Epithelial cell of umbilical artery (primary cell): ENCODE measurements at places on chromosomes 3 and 15. TPM values are rescaled to one million over a fixed set of nuclear protein-coding genes. Genes with fewer than 3 reads are reported as not detected.

Gene CNTN3
- 1.5 and 2.6 TPM in 2 replicates for total RNA-seq

Gene TXNRD3
- total RNA-seq = 7.3 and 8.4 TPM in 2 replicates

Gene LARP6
- total RNA-seq = 14.4 and 16.9 TPM in 2 replicates

Gene CYP8B1
- total RNA-seq = not detected in 2 replicates

Gene LRRC2
- 0.15 TPM in 1 of 2 replicates, not detected in the other for total RNA-seq

Gene CNBP
- total RNA-seq = 298 and 320 TPM in 2 replicates

Gene GPD1L
- total RNA-seq = 15.3 and 31.8 TPM in 2 replicates

Gene KLHL40
- not detected in 2 replicates for total RNA-seq

Gene CFAP100
- not detected in 2 replicates for total RNA-seq

Gene AMT
- total RNA-seq = 0.32 and 0.91 TPM in 2 replicates

Gene AMOTL2
- total RNA-seq = 79.0 and 119 TPM in 2 replicates

Gene C3orf49
- not detected in 2 replicates for total RNA-seq

Gene GOLGA8R
- 0.97 and 1.4 TPM in 2 replicates for total RNA-seq

Gene OPA1
- 59.9 and 82.2 TPM in 2 replicates for total RNA-seq

Gene PRRT3
- total RNA-seq = 0.97 and 1.1 TPM in 2 replicates

Gene SEMA3G
- 39.5 and 61.1 TPM in 2 replicates for total RNA-seq

Gene TPRG1
- under 0.01 and 0.91 TPM in 2 replicates for total RNA-seq

Gene CCDC13
- total RNA-seq = 1.3 TPM in 1 of 2 replicates, not detected in the other

Gene MAGI1
- 31.0 and 32.2 TPM in 2 replicates for total RNA-seq

Gene MEIS2
- total RNA-seq = 17.9 and 40.0 TPM in 2 replicates

Gene CKMT1A
- total RNA-seq = not detected in 2 replicates

Gene TMEM207
- not detected in 2 replicates for total RNA-seq

Gene USP13
- total RNA-seq = 7.1 and 7.8 TPM in 2 replicates

Gene FMN1
- under 0.01 and 0.15 TPM in 2 replicates for total RNA-seq

Gene CHST13
- not detected in 2 replicates for total RNA-seq

Gene GADL1
- total RNA-seq = 0.32 TPM in 1 of 2 replicates, not detected in the other

Gene GOLGA8H
- total RNA-seq = 0.97 and 2.3 TPM in 2 replicates

Gene SLC49A4
- total RNA-seq = 13.3 and 18.8 TPM in 2 replicates

Gene MAN2C1
- total RNA-seq = 111 and 117 TPM in 2 replicates

Gene CLDN16
- total RNA-seq = under 0.01 TPM in 2 replicates

Gene NR1I2
- total RNA-seq = 0.15 TPM in 1 of 2 replicates, not detected in the other

Gene P2RY1
- total RNA-seq = 0.30 and 1.3 TPM in 2 replicates

Gene GCSAM
- total RNA-seq = not detected in 2 replicates

Gene SLC6A11
- total RNA-seq = not detected in 2 replicates

Gene CD200R1
- total RNA-seq = not detected in 2 replicates

Gene FETUB
- total RNA-seq = not detected in 2 replicates

Gene TGM5
- total RNA-seq = not detected in 2 replicates

Gene DPPA2
- total RNA-seq = not detected in 2 replicates

Gene PTX3
- total RNA-seq = 416 and 925 TPM in 2 replicates

Gene TIPIN
- 13.6 and 22.6 TPM in 2 replicates for total RNA-seq

Gene SLC6A6
- total RNA-seq = 9.7 and 15.8 TPM in 2 replicates

Gene SNRPA1
- 27.0 and 30.4 TPM in 2 replicates for total RNA-seq

Gene REC114
- not detected in 2 replicates for total RNA-seq

Gene SACM1L
- total RNA-seq = 28.9 and 42.6 TPM in 2 replicates

Gene ALDH1A2
- under 0.01 and 0.61 TPM in 2 replicates for total RNA-seq

Gene BUB1B
- total RNA-seq = 30.2 and 33.7 TPM in 2 replicates

Gene CASR
- total RNA-seq = not detected in 2 replicates

Gene DNAH12
- under 0.01 TPM in 1 of 2 replicates, not detected in the other for total RNA-seq

Gene SPINT1
- 0.97 and 1.2 TPM in 2 replicates for total RNA-seq

Gene P2RY12
- total RNA-seq = not detected in 2 replicates

Gene USF3
- total RNA-seq = 3.6 and 4.1 TPM in 2 replicates

Gene ITIH4
- total RNA-seq = 0.76 TPM in 1 of 2 replicates, not detected in the other

Gene THRB
- total RNA-seq = under 0.01 TPM in 1 of 2 replicates, not detected in the other

Gene CCDC12
- total RNA-seq = 44.5 and 48.8 TPM in 2 replicates

Gene LDHAL6B
- total RNA-seq = not detected in 2 replicates

Gene GOLGA6D
- total RNA-seq = not detected in 2 replicates

Gene SLC51A
- not detected in 2 replicates for total RNA-seq

Gene CLDN11
- 98.7 and 169 TPM in 2 replicates for total RNA-seq
